ENCODE measurements at places on chromosomes 7 and 10. TPM values are rescaled to one million over a fixed set of nuclear protein-coding genes. Genes with fewer than 3 reads are reported as not detected.
A peak's percentile ranks its signal among the peaks of the same experiment; 100 is the strongest.

The GNAT3 gene
- total RNA-seq, result not detected

DNA sequence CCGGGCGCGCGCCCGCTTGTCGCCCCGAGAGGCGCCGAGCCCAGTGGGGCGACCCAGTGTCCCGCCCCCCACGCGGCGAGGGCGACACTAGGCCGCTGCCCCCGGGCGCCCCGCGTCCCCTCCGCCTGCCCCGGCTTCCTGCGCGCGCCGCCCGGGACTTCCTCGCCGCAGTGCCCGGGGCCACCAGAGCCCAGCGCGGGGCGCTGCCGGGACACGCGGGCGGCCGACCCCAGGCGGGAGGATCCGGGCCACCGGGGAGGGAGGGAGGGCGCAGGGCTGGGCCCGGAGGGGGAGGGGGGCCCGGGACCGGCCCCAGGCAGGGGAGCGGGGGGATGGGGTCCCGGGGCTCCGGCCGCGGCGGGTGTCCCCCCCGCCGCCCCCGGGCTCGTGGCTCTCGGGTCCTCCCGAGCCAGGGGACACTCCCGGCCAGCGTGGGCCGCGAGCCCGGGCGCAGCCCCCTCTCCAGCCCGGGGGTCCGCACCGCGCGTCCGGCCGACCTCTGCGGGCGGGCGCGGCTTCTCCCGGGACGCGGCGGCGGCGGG is 435 bp upstream of the PWWP2B start:
- DNase-seq, result peak; percentile 88

The MRLN gene
- not detected for total RNA-seq

DNA sequence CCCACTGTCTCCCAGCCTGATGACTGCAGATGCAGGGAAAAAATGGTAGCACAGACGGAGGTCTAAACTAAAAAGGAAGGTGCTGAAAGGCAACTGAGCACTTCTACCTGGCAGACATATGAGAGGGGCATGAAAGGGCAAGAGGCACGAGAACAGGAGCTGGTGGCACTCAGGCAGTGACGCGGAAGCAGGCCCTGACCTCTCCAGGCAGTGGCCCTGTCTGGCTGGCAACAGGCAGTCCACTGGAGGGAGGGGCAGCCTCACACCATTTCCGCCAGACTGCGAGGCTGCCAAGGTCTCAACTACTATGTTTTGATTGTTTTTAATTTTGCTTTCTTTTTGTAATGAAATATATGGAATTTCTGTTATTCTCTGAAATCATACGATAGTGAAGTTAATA is 23.3 kb downstream of the VSTM2A start:
- DNase-seq, result no peak

- DNase-seq, result peak; percentile 89
Measured at GRCh38 chr10:98309366-98310355, 41.7 kb upstream of the LOXL4 start.

GRCh38 chr10:89552213-89552612 is 16.8 kb upstream of the SLC16A12 start:
- no peak for DNase-seq

DNA sequence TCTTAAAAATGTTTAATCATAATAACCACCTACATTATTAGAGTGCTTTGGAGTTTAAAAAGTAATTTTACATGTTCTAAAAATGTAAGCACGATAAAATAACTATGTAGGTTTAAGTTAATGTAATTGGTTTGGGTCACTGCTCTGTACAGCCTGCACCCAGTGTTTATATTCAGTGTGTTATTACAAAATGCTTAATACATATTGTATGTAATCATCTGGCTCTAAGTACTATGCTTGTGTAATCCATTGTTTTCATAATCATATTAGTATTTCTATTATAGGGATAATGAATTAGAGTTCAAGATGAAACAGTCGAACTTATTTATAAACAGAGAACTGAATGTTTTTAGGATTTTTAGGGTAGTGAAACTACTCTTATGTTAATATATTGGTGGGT is 13.1 kb downstream of the RPA3 start:
- DNase-seq, result no peak

GRCh38 chr7:36637417-36637816 is 86.9 kb downstream of the AOAH start:
- no peak for DNase-seq

The CTAGE4 gene
- 0.24 TPM for total RNA-seq

DNA sequence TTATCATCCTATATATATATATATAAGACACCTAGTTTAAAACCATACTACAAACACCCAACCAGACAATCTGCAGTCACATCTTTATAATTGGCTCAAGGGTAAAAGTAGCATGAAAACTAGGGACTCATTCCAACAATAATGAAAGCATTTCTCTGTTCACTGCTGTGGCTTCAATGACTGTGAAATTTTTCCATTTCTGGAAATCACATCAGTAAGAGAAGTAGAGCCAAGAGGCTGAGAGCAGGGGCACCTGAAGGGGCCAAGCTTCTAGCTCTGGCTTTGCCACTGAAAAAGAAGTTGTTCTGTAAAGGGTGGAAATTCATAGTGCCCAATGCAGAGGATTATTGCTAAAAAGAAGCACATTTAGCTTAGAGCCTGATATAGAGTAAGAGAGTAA is 158.6 kb upstream of the GLI3 start:
- DNase-seq, result no peak

DNA sequence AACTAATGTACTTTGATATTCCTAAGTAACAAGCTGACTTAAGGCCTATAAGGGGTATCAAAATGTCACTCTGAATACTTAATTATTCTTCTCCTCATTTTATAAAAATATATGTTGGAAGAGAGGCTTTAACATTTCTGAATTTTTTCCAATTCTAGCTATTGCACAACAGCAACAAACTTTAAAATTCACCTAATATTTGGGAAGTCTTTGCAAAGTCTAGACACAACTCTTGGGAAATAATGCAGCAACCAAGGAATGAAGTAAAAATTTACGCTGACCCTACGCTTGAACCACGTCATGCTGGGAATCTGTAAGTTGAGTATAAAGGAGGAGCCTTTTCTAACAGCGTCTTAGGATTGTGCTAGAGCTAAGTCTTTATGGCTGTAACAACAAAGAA is 243.9 kb upstream of the IMMP2L start:
- DNase-seq, result no peak

GRCh38 chr10:21520509-21520908 is 5.0 kb downstream of the SKIDA1 start:
- no peak for DNase-seq

DNA sequence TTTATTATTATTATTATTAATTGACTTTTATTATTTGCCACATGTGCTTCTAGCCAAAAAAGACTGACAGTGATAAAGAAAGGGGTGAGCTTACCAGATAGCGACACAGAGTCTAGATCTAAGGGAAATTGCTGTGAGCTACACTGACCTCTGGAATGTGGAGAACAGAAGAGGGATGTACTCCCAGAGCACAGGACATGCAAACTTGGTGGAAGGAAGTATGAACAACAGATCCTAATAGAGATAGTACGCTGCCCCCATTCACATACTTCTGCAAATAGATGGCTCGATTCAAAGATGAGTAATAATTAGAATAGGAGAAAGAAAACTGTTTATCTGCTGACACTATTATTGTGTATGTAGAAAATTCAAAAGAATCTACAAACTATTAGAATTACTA is 109.3 kb upstream of the HPS1 start:
- DNase-seq, result no peak

The PTPN20 gene
- total RNA-seq, result 26.6 TPM

GRCh38 chr7:102425639-102426267 is 7.6 kb upstream of the ORAI2 start:
- peak; percentile 79 for DNase-seq

The ITIH5 gene
- total RNA-seq, result 5.4 TPM

DNA sequence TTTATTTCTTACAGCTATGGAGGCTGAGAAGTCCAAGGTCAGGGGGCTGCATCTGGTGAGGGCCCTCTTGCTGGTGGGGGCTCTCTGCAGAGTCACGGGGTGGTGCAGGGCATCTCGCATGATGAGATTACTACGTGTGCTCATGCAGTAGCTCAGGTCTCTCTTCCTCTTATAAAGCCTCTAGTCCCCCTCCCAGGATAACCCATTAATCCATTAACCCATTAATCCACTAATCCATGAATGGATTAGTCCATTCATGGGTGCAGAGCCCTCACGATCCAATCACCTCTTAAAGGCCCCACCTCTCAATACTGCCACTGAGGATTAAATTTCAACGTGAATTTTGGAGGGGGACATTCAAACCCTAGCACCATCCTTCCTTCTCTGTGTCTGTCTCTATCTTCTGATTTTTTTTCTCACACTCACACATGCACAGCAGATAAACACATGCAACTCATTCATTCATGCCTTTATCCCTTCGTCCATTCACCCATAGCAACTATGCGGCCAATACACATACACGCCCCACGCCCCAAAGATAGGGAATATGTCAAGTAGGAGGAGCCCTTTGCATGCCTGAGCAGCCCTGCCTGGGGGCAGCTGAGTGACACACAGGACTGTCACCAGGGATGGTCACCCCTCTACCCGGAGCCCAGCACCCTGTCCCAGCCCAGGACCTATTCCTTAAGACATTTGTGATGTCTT is 86.5 kb downstream of the C10orf105 start:
- no peak for DNase-seq

- no peak for DNase-seq
Measured at GRCh38 chr7:135362871-135363270, 129.2 kb downstream of the STRA8 start.

The HOXA4 gene
- total RNA-seq, result 1.9 TPM

GRCh38 chr10:55966101-55966500 is 395.0 kb downstream of the ZWINT start:
- no peak for DNase-seq

DNA sequence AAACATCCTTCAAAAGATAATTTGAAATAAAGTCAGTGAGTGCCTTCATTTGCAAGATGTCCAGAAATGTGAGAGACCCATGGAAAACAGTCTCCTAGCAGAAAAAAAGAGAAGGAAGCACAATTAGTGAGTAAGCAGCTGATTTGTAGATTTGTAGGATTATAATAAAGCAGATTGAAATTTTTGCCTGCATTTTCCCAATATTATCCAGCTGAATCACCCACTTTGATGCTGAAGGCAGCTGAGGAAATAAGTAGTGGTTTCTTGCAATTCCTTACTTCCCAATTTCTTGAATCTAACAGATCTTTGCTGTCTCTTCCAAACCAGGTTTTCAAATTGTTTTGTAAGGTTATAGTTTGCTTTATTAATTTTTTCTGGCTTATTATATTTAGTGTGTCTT is 181.4 kb downstream of the GNAT3 start:
- no peak for DNase-seq

- DNase-seq, result no peak
Measured at GRCh38 chr7:123198668-123199652, 809 bp downstream of the SLC13A1 start.

- DNase-seq, result no peak
Measured at GRCh38 chr10:78851647-78852046, 217.1 kb upstream of the ZMIZ1 start.

DNA sequence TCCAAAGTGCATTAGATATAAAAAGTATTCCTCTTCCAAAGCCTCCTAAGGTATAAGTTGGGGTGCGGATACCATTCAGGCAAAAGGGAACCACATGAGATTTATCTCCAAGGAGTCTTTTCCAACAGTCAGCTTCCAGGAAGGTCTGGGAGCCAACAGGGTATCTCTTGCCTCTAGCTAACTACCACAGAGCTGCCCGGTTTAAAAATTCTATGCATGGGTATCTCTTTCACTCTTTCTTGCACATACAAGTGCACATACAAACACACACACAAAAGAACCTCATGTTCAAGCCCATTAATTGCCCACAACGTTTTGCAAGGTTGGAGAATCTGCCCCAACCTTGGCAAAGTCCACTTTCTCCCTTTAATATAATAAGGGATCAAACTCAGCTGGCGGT is 80.7 kb downstream of the CDK6 start:
- no peak for DNase-seq

- DNase-seq, result no peak
Measured at GRCh38 chr10:123017421-123018165, 8.8 kb downstream of the ACADSB start.

GRCh38 chr10:96987842-96988175 is 155.7 kb downstream of the LCOR start:
- DNase-seq, result no peak

The CBLL1 gene
- 15.8 TPM for total RNA-seq

GRCh38 chr7:44216521-44217222 is 15.9 kb downstream of the YKT6 start:
- DNase-seq, result no peak

GRCh38 chr7:155247479-155248365 is 50.0 kb upstream of the INSIG1 start:
- DNase-seq, result no peak

GRCh38 chr7:13904007-13904406 is 85.5 kb downstream of the ETV1 start:
- no peak for DNase-seq

The GSTO2 gene
- total RNA-seq, result 0.58 TPM

DNA sequence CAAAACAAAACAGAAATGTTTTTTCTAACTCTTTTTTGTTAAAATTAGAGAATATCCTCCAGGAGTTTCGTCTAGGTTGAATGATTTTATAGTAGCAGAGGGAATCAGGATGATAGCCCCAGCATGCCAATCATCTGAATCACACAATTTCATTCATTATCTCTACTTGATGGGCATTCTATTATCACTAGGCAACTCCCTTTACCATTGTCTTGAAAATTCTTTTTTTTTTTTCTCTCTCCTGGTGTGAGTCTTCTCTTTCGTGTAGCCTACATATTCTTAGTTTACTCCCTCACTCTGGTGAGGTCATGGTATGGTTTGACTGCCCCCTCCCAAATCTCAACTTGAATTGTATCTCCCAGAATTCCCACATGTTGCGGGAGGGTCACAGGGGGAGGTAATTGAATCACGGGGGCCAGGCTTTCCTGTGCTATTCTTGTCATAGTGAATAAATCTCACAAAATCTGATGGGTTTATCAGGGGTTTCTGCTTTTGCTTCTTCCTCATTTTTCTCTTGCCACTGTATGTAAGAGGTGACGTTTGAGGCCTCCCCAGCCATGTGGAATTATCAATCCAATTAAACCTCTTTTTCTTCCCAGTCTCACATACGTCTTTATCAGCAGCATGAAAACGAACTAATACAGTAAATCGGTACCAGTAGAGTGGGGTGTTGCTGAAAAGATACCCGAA is 105.0 kb downstream of the OTUD1 start:
- no peak for DNase-seq

- DNase-seq, result no peak
Measured at GRCh38 chr10:14618674-14619073, 156.0 kb downstream of the FAM107B start.

- no peak for DNase-seq
Measured at GRCh38 chr10:123847686-123848432, 43.7 kb downstream of the CPXM2 start.

The OR2A7 gene
- total RNA-seq, result 1.4 TPM

The STOX1 gene
- 0.14 TPM for total RNA-seq

- peak; percentile 71 for DNase-seq
Measured at GRCh38 chr7:27950123-27950522, 210.2 kb downstream of the TAX1BP1 start.

The ABCC2 gene
- total RNA-seq, result 0.89 TPM

The ADGRA1 gene
- total RNA-seq, result not detected

The LIPJ gene
- 0.14 TPM for total RNA-seq

GRCh38 chr10:77592946-77593636 is 44.5 kb downstream of the KCNMA1 start:
- no peak for DNase-seq

The ZP3 gene
- not detected for total RNA-seq

Data from right cardiac atrium (tissue), 5 donors.